ENCODE measurements at places on chromosomes 2 and 18.

GRCh38 chr2:180695586-180696401, 284.6 kb upstream of the UBE2E3 start:
- DNase-seq = no peak

DNA sequence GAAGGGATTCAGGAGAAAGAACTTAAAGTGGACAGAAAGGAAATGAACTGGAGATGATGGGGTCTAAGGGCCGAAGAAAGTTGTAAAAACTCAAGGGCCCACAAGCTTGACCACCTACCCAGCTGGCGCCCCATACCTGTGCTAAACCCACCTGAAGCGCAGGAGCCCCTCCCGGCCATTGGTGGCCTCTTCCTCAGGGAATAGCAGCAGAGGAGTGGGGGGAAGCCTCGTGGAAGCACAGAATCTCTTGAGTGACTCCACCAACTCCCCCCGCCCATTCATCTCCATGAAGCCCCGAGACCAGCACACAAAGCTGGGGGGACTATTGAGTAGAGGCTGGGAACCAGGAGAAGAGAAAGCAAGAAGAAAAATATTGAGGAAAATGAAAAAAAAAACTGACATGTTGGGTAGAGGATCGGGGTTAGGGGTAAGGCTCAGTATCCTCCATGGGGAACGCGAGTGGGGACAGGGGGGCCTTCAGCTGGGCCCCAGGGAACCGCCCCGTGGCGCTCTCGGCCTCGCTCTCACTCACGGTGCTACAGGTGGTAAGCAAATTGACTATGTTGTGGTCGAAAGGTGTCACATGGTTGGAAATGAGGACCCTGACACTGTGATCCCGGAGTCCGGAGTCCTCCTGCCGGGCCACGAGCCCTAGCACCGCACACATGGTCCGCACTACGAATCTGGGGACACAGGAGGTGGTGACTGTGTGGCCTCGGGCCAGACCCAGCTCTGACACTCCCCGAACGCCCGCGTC, 728 bp downstream of the AUP1 start:
- DNase-seq = no peak

- DNase-seq = no peak
Measured at GRCh38 chr2:64085936-64086335, 58.3 kb downstream of the PELI1 start.

- no peak for DNase-seq
Measured at GRCh38 chr2:63056107-63057050, 5.7 kb downstream of the OTX1 start.

GRCh38 chr18:1102848-1103247, 198.2 kb downstream of the ADCYAP1 start:
- no peak for DNase-seq

DNA sequence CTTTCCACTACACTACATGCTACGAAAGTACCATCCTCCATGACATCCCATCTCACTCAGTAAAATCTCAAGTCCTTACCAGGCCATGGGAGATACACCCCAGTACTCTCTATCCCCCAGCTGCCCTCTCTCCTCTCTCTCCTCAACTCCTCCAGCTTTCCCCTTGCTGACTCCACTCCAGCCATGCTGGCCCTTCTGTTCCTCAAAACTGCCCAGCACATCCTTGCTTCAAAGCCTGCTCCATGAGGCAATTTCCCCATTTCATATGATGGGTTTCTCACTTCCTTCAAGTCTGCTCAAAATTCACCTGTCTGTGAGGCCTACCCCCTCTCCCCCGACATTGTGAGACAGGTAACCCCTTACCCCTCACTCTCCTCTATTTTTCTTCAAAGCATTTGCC, 8.6 kb downstream of the CHN1 start:
- DNase-seq = no peak

DNA sequence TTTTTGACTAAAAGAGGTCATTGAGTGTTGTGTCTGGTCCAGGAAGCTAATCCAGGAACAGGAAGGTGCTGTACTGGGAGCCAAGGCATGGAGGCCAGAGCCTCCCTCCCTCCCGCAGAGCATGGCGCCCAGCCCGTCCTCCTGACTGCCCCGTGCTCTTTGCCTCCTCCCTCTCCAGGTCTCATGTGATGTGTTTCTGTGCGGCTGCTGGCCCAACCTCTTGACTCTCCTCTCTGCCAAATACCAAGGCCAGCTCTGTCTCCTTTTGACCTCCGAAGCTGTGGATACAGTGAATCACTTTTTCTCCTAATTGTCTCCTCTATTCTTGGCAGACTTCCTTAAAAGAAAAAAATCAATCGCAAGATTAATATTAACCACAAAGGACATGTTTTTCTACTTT, 284.1 kb downstream of the PHLPP1 start:
- no peak for DNase-seq

DNA sequence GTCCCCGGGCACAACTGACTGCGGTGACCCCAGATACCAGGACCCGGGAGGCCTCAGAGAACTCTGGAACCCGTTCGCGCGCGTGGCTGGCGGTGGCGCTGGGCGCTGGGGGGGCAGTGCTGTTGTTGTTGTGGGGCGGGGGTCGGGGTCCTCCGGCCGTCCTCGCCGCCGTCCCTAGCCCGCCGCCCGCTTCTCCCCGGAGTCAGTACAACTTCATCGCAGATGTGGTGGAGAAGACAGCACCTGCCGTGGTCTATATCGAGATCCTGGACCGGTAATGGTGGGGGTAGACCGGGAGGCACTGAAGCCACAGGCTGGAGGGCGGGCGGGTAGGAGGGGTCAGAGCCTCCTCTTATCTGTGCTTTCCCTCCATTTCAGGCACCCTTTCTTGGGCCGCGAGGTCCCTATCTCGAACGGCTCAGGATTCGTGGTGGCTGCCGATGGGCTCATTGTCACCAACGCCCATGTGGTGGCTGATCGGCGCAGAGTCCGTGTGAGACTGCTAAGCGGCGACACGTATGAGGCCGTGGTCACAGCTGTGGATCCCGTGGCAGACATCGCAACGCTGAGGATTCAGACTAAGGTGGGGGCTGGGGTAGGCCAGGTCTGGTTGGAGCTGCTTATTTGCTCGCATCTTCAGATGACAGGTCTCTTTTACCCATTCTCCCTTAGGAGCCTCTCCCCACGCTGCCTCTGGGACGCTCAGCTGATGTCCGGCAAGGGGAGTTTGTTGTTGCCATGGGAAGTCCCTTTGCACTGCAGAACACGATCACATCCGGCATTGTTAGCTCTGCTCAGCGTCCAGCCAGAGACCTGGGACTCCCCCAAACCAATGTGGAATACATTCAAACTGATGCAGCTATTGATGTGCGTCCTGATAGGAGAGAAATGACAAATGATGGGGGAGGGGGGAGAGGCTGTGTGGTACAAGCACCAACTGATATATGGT, 780 bp downstream of the HTRA2 start:
- no peak for DNase-seq

DNA sequence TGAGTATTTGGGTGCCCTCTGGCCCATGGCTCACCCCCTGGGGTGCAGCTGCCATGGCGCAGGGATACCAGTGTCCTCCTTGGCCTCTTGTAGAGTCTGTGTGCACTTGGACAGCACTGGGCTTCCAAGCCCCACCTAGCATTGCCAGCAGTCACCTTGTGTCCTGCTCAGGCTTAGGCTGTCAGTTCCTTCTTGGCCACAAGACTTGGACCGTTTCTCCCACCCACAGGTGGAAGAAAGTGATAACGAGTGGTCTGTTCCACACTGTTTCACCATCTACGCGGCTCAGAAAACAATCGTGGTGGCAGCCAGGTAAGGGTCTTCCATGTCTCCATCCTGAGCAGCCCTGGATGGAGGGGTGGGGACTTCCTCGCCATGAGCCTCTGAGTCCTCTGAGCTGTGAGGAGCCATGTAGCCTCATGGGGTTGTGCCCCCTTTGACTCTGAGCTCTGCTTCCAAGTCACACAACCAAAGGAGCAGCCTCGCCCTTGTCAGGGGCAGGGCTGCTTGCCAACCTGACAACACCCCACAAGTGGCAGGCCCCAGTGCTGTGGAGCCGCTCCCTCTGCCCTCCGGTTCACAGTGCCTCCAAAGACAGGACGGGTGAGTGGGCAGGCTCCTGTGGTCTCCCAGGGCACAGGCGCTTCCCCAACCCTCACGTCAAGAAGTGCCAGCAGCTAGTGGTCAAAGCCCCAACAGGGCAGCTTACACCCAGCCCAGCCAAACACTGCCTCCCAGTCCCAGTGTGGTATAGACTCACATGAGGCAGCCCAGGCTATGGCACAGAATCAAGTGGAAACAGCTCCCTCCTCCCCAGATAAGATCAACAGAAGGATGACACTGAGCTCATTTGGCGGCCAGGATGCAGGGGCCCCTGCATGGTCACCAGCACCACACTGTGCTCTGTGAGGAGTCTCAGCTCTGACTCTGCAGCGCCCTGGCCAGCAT, 18.4 kb downstream of the STK25 start:
- DNase-seq = no peak

DNA sequence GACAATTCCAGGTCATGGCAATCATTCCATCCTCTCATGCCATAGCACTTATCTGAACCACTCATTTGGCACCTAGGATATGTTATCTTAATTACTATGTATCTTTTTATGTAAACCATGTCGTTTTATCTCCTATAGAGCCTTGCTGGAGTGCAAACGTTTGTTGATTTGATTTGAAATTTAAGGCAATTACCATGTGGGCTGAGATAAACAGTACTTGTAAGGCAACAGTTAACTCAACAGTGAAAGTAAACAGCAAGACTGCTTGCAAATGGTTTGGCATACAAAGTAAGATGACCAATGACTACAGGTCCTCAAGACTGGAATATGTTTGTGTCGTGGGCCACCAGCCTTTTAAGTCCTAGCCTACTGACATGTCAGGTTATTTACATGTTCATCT, 133.7 kb upstream of the ZFP36L2 start:
- DNase-seq = no peak

DNA sequence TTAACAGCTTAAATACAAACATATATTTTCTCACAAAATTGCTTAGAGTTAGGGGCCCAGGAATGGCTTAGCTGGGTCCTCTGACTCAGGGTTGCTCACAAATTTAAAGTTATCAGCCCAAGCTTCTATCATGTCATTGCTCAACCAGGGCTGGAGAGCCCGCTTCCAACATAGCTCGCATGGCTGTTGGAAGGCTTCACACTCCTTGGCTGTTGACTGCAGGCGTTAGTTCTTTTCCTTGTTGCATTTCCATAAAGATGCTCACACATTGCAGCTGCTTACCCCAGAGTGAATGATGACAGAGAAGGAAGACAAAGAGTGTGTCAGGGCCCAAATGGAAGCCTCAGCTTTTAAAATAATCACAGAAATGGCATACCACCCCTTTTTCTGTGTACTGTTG, 62.9 kb upstream of the TFPI start:
- DNase-seq = no peak

- DNase-seq = no peak
Measured at GRCh38 chr2:38600921-38601455, 1.7 kb downstream of the HNRNPLL start.

Data from activated CD8-positive, alpha-beta memory T cell treated with anti-CD3 and anti-CD28 coated beads for 1 hour (primary cell).